ENCODE measurements at places on chromosomes 2 and 18.

DNA sequence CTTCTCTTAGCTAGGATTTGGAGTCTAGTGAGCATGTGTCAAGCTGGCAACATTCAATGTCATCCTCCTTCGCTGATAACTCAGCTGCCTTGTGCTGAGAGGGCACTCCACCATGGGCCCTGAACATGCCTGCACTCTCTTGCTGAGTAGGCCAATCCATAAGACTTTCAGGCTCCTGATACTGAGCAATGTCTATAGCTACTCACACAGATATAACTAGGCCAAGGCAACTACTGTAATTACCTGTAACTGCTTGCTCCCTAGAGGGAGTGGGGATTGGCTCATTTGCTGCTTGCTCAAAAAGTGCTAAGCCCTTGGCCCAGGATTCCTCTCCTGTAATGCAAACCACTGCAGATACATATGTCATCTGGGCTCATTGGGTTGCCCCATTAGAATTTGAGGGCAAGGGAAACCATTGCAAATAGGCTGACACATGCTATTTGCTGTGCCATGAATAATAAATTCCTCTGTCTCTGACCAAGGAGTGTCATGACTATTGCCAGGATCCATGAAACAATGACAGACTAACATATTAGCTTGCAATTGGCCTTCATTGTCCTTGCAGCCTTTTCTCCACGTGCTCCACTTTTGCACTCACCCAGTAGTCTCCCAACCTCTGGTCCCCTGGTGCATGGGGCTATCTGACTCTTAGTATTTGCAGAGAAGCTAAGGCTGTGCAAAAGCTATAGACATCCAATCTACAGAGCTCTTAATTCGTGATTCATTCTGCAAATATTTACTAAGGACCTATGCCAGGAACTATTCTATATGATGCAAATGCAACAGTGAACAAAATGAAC, 36.9 kb upstream of the BMPR2 start:
- H3K36me3 ChIP-seq: no peaks in the 10 kb centered on the region
- no peaks in the 10 kb centered on the region for H3K4me1 ChIP-seq
- no peak overlapping the region for H3K27ac ChIP-seq

GRCh38 chr2:63591566-63592175, 2.9 kb downstream of the MDH1 start:
- DNase-seq: no peak
- peaks cover 30% of the 10 kb centered on the region for H3K36me3 ChIP-seq
- no peak overlapping the region for H3K27ac ChIP-seq

- H3K27ac ChIP-seq: no peak overlapping the region
- no peaks in the 10 kb centered on the region for H3K4me1 ChIP-seq
- no peak overlapping the region for H3K4me3 ChIP-seq
- no peak for DNase-seq
- H3K36me3 ChIP-seq: no peaks in the 10 kb centered on the region
Observed at GRCh38 chr2:173599821-173600359, 245.2 kb downstream of the CDCA7 start.

GRCh38 chr2:100223502-100223901, 81.1 kb upstream of the AFF3 start:
- no peak overlapping the region for H3K4me3 ChIP-seq
- no peaks in the 10 kb centered on the region for H3K36me3 ChIP-seq
- H3K4me1 ChIP-seq: no peaks in the 10 kb centered on the region
- H3K27me3 ChIP-seq: no peaks in the 10 kb centered on the region
- DNase-seq: no peak

- H3K36me3 ChIP-seq: no peaks in the 10 kb centered on the region
- no peak for DNase-seq
- no peak overlapping the region for H3K4me3 ChIP-seq
- no peaks in the 10 kb centered on the region for H3K27me3 ChIP-seq
- H3K4me1 ChIP-seq: no peaks in the 10 kb centered on the region
- no peak overlapping the region for H3K27ac ChIP-seq
Observed at GRCh38 chr18:39232937-39233336, 1667.3 kb upstream of the CELF4 start.

DNA sequence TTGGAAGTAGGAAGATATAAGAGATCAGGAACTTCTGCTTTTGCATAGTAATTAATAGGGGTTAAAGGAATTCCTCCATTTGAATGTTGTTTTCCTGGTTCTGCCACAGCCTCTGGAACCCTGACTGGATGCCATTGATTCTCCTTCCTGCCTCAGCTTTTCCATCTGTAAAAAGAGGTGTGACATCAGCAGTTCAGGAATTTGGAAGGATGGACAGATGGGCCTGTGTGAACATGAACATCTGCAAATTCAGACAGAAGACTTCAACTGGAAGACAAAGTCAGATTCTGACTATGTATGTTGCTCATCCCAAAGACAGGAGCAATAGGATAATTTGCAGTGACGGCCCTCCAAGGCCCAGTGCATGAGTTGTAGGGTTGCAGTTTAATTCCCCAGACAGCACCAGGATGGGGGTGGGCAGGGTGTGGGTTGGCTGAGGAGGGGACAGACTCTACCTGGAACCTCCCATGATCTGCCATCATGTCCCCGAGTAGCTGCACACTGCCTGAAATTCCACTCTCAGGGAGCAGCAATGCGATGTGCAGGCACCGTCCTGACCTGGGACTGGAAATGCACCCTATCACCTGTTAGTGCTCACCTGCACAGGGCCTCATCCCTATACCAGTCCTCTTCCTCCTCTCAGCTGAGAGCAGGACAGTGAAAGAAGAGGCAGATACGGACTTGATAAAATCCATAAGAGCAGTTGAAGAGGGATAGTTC, 98.9 kb upstream of the EPAS1 start:
- H3K4me1 ChIP-seq: peaks cover 20% of the 10 kb centered on the region
- H3K36me3 ChIP-seq: no peaks in the 10 kb centered on the region
- no peak overlapping the region for H3K27ac ChIP-seq
- no peaks in the 10 kb centered on the region for H3K27me3 ChIP-seq

DNA sequence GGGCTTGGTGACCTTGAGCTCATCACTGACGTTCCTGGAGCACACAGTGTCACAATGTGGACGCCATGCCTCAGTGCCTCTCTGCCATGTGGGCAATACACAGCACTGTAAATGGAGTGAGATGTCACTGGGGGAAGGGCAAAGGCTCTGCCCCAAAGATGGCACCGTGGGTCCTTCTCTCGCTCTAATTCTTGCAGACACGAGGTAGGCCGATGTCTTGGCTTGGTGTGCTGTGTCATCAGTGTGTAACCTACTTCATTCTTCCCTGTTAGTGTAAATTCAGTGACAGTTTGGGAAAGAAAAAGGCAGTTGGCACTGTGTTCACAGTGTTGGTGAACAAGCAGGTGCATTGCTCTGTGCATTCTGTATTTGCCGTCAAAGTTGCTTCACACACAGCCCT, 309.3 kb upstream of the MYT1L start:
- no peak for DNase-seq
- H3K27ac ChIP-seq: no peak overlapping the region
- no peaks in the 10 kb centered on the region for H3K27me3 ChIP-seq
- H3K4me3 ChIP-seq: no peak overlapping the region
- H3K4me1 ChIP-seq: peaks cover 4% of the 10 kb centered on the region
- no peaks in the 10 kb centered on the region for H3K36me3 ChIP-seq

DNA sequence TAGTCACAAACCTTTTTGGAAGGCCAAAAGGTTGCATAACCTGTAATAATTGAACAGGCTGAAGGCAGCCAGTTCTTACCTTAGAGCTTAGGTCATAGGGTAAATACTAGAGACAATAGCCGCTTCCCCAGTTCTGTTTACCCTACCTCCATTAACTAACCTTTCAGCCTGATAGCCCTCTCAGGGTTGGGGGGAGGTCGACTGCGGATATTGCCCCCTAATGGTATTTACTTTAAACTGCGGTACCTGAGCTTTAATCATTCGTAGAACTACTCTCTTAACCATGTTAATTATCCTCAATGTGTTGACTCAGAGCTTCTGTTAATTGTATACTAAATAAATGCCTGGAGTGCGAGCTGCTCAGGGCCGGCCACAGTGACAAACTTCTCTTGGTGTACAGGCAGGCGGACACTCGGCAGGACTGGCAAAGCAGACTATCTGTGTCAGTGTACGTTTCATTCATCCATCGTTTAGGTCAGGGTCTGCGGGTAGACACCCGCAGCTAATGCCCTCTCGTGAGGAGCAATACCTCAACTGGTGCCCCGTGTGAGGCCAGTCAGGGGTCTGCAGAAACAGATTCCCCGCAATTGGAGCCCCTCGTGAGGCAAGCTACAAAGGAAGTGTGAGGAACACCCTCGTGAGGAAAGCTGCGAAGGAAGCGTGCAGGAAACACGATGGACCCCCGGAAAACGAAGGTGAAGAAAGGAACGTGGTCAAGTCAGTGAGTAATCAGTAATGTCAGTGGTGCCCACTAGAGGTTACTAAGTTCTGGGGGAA, 115.3 kb upstream of the SCN7A start:
- no peaks in the 10 kb centered on the region for H3K36me3 ChIP-seq
- DNase-seq: no peak
- H3K4me3 ChIP-seq: no peak overlapping the region

GRCh38 chr2:141900826-141901225, 230.0 kb downstream of the LRP1B start:
- DNase-seq: no peak
- H3K27me3 ChIP-seq: no peaks in the 10 kb centered on the region
- no peak overlapping the region for H3K4me3 ChIP-seq
- no peak overlapping the region for H3K27ac ChIP-seq
- no peaks in the 10 kb centered on the region for H3K4me1 ChIP-seq

- H3K36me3 ChIP-seq: peaks cover 16% of the 10 kb centered on the region
- H3K4me1 ChIP-seq: peaks cover 36% of the 10 kb centered on the region
- H3K27ac ChIP-seq: no peak overlapping the region
- no peaks in the 10 kb centered on the region for H3K27me3 ChIP-seq
- no peak for DNase-seq
Observed at GRCh38 chr2:204950695-204951346, 405.5 kb downstream of the PARD3B start.

GRCh38 chr2:29780906-29781305, 140.5 kb downstream of the ALK start:
- no peak for DNase-seq
- peaks cover 18% of the 10 kb centered on the region for H3K27me3 ChIP-seq
- H3K36me3 ChIP-seq: no peaks in the 10 kb centered on the region

DNA sequence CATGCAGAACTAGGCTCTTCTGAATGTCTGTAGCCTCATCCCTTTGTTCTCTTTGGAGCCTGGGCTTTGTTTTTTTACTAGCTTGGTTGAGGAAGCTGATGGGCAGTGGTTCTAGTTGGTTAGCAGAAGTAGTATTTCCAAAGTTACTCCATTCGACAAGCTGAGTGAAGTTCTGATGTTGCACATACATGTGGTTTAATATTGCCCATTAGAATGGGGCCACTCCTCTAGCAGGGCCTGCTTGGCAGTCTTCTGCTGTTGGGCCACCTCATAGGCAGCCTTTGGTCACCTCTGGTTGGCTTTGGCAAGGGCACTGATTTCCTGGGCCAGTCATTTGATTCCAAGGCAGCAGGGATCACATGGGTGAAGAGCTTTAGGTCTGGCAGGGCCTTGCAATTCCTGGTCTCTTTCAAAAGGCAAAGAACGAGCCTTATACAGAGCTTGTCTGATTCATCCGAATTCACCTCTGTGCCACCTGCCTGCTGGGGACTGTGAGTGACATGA, 2.5 kb downstream of the RPIA start:
- peaks cover 60% of the 10 kb centered on the region for H3K4me1 ChIP-seq
- no peak overlapping the region for H3K27ac ChIP-seq
- no peak overlapping the region for H3K4me3 ChIP-seq
- H3K27me3 ChIP-seq: no peaks in the 10 kb centered on the region

GRCh38 chr2:208077276-208077675, 47.0 kb downstream of the CRYGD start:
- no peak overlapping the region for H3K27ac ChIP-seq
- H3K27me3 ChIP-seq: peaks cover 19% of the 10 kb centered on the region
- no peaks in the 10 kb centered on the region for H3K36me3 ChIP-seq
- no peaks in the 10 kb centered on the region for H3K4me1 ChIP-seq

- no peaks in the 10 kb centered on the region for H3K36me3 ChIP-seq
- H3K4me3 ChIP-seq: no peak overlapping the region
- H3K27ac ChIP-seq: no peak overlapping the region
- H3K27me3 ChIP-seq: peaks cover 3% of the 10 kb centered on the region
- no peak for DNase-seq
Observed at GRCh38 chr2:47336259-47337238, 66.4 kb upstream of the MSH2 start.

GRCh38 chr2:173851141-173851641, 114.0 kb downstream of the SP3 start:
- no peaks in the 10 kb centered on the region for H3K36me3 ChIP-seq
- no peaks in the 10 kb centered on the region for H3K4me1 ChIP-seq
- DNase-seq: no peak
- H3K27me3 ChIP-seq: peaks cover 25% of the 10 kb centered on the region
- no peak overlapping the region for H3K4me3 ChIP-seq

- H3K36me3 ChIP-seq: peaks cover 70% of the 10 kb centered on the region
- H3K4me3 ChIP-seq: no peak overlapping the region
- no peaks in the 10 kb centered on the region for H3K27me3 ChIP-seq
- DNase-seq: no peak
Observed at GRCh38 chr2:178553047-178553446, 72.8 kb downstream of the PLEKHA3 start.

DNA sequence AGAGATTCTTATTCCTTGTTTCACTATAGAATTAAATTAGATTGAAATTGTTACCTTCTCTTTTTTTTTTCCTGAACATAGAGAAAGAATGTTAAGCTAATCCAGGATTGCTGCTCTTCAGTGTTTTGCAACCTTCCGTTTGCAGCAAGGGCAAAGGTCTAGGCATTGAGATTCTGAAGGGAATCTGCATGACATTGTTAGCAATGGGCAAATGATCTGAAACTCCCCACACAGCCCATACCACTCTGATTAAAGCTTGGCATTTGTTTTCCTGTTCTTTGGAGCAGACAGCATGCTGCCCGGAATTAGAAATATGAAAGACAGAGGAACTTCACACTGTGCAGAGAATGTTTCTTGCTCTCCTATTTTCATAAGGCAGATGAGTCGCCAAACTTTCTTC, 551.8 kb downstream of the SOCS6 start:
- H3K27ac ChIP-seq: no peak overlapping the region
- H3K36me3 ChIP-seq: peaks cover 1% of the 10 kb centered on the region
- DNase-seq: no peak
- no peaks in the 10 kb centered on the region for H3K4me1 ChIP-seq
- H3K27me3 ChIP-seq: no peaks in the 10 kb centered on the region

DNA sequence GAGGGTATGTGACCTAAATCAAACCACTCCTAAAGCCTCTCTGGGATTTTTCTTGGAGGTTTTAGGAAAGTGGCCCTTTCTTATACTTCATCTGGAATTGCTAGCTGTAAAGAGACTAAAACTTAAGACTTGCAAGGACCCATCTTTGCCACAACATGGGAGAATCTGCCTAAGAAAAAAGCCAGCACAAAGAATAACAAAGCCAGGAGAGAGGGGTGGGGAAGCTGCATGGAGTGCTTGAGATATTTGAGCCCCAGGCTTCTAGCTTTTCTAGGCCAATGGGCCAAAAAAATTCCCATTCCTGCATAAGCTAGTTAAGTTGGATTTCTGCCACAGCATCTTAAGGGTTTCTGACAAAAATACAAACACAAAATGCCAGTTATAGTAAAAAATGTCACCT, 38.5 kb upstream of the LYPD6 start:
- no peak for DNase-seq
- no peak overlapping the region for H3K4me3 ChIP-seq
- peaks cover 9% of the 10 kb centered on the region for H3K27me3 ChIP-seq
- no peaks in the 10 kb centered on the region for H3K4me1 ChIP-seq
- no peaks in the 10 kb centered on the region for H3K36me3 ChIP-seq

- H3K36me3 ChIP-seq: peaks cover 13% of the 10 kb centered on the region
- H3K4me3 ChIP-seq: peak overlapping the region; percentile 98
- DNase-seq: peak; percentile 89
- peaks cover 5% of the 10 kb centered on the region for H3K27me3 ChIP-seq
- H3K27ac ChIP-seq: peak overlapping the region; percentile 99
Observed at GRCh38 chr2:74457549-74458131, 598 bp upstream of the WBP1 start.

All from activated naive CD8-positive, alpha-beta T cell treated with anti-CD3 and anti-CD28 coated beads for 36 hours (primary cell).